ENCODE measurements at places on chromosomes 13 and 19. TPM values are rescaled to one million over a fixed set of nuclear protein-coding genes. Genes with fewer than 3 reads are reported as not detected.

DNA sequence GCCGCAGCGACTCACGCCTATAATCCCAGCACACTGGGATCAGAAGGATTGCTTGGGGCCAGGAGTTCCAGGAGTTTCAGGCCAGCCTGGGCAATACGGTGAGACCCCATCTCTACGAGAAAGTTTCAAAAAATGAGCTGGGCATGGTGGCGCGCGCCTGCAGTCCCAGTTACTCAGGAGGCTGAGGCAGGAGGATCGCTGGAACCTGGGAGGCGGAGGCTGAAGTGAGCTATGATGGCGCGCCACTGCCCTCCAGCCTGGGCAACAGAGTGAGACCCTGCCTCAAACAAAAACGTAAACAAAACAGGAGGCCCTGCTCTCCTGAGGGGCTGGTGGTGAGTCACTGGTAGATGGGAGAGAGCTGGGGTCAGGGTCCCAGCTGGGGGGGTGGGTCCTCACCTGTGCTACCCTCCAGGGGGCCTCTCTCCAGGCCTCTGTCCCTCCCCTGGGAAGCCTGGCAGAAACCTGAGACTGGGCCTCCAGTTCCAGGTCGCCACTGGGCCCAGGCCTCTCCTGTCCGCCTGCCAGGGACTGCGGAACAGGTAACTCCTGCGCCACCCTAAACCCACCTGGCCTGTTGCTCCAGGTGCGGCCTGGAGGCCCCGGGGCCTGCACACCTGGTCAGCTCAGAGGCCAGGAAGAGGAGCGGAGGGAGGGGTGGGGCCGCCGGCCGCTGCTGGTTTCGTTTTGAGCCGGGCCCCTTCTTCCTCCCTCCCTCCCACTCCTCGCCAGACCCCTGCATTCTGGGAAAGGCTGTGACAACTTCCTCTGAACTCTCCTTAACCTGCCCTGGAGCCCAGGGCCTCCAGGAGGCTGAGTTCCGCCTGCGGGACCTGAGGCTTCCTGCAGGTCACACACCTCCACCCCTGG lies 17.2 kb upstream of the ZBTB7A start:
- DNase-seq, result peak; percentile 56

- no peak for DNase-seq
Measured at GRCh38 chr19:16361926-16362325, 37.3 kb downstream of the KLF2 start.

The FFAR3 gene
- total RNA-seq, result 0.17 TPM

The ZNF8 gene
- 2.2 TPM for total RNA-seq

Measured in psoas muscle (tissue), 8 donors.